Naive thymus-derived CD8-positive, alpha-beta T cell (primary cell): ENCODE measurements at places on chromosomes 7 and 10.

- H3K4me1 ChIP-seq, result no peaks in the 10 kb centered on the region
- H3K36me3 ChIP-seq, result no peaks in the 10 kb centered on the region
- DNase-seq, result no peak
- H3K4me3 ChIP-seq, result no peak overlapping the region
- H3K27ac ChIP-seq, result no peak overlapping the region
These were observed 120.9 kb upstream of the ZNF438 start for GRCh38 chr10:31152421-31153135.

DNA sequence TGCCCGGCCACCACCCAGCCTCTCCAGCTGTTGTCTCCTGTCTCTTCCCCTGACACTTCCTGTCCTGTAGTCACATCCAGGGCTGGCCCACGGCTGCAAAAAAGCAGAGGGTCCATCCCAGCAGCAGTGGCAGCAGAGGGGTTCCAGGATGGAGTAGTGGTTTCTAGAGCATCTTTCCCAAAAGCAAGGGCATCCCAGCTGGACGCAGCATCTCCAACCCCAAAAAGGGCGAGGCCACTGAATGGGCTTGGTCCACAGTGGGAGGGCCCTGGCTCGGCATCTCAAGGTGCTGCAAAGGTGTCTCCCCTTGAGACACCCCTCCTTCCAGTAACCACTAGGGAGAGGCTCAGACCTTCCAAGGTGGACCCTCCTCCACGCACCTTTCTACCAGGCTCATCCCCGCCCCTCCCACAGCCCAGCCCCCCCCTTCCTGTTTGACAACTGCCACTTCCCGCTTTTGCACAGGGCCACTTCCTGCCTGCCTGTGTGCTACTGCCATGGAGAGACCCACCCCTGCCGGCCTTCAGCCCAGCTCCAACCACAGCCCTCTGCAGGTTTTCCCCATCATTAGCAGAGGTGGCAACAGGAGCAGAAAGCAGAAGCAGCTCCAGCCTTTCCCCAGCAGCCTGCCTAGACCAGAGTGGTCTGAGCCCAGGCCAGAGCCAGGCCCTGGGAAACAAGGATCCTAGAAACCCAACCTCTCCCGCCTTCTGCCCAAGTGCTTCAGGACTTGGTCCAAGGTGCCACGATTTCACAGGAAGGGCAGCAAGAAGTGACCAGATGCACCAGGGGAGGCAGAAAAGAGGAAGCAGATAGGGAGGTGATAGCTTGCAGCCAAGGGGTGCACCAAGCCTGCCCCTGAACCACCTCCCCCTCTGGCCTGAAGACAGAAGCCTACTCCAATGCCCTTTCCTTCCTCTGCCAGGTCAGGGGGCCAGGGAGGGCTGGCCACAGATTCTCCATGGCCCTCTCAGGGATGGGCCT is 8.6 kb downstream of the CAMK2G start:
- H3K27me3 ChIP-seq, result no peaks in the 10 kb centered on the region
- peaks cover 7% of the 10 kb centered on the region for H3K36me3 ChIP-seq

DNA sequence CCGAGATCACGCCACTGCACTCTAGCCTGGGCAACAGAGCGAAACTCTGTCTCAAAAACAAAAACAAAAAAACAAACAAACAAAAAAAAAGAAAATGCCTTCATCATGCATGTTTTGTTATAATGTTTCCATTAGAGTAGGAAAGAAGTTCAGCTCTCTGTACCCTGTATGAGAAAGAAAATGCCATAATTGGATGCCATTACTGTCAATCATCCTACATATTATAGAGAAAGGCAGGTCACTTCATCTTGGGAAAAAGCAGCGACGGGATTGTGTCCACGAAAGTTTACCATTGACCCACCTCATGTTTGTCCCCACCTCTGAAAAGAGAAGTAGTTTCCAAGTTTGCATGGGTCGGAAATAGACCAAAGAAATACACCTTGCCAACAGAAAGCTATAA is 33.8 kb downstream of the SEC61G start:
- H3K27ac ChIP-seq, result no peak overlapping the region
- H3K4me3 ChIP-seq, result no peak overlapping the region
- DNase-seq, result no peak
- H3K36me3 ChIP-seq, result no peaks in the 10 kb centered on the region
- H3K4me1 ChIP-seq, result no peaks in the 10 kb centered on the region

GRCh38 chr7:149719912-149720335 is 53.5 kb downstream of the ZNF467 start:
- H3K36me3 ChIP-seq, result peaks cover 6% of the 10 kb centered on the region
- no peaks in the 10 kb centered on the region for H3K27me3 ChIP-seq
- H3K27ac ChIP-seq, result no peak overlapping the region
- H3K4me1 ChIP-seq, result peaks cover 19% of the 10 kb centered on the region
- H3K4me3 ChIP-seq, result no peak overlapping the region

DNA sequence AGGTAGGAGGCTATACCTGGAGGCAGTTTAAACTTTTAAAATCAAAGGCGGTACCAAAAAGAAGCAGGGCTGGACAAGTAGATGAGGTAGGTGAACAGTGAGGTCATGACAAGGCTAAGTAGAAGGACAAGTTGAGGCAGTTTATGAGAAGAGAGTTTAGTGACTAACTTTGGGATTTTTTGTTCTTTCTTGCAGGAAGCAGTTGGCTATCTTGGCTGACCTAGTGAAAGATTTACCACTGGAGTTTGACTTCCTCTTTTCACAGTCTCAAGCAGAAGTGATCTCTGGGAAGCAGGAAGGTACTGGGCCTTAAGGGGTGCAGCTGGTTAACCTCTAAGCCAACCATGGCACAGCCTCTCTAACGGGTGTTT is 26.3 kb downstream of the ENTPD7 start:
- no peak overlapping the region for H3K27ac ChIP-seq
- H3K36me3 ChIP-seq, result peaks cover 17% of the 10 kb centered on the region
- no peaks in the 10 kb centered on the region for H3K4me1 ChIP-seq

DNA sequence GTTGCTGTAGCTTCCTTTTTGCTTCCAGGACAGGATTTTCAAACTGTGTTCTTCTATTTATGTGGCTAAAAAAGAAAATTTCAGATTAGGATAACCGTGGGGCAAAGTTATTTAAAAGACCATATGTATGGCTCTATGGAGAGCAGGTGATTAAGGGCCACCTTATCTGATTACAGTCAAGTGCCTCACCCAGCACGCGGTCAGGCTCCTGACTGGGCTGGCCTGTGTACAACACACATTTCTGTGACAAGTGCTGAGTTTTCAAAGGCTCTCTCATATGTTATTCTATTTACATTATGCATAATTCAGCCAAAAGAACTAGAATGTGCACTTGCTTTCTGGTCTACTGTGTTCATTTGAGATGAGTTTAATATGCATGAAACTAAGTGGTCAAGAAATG is 547.4 kb downstream of the PHTF2 start:
- H3K36me3 ChIP-seq, result no peaks in the 10 kb centered on the region
- no peak overlapping the region for H3K27ac ChIP-seq
- no peak overlapping the region for H3K4me3 ChIP-seq
- H3K4me1 ChIP-seq, result no peaks in the 10 kb centered on the region

DNA sequence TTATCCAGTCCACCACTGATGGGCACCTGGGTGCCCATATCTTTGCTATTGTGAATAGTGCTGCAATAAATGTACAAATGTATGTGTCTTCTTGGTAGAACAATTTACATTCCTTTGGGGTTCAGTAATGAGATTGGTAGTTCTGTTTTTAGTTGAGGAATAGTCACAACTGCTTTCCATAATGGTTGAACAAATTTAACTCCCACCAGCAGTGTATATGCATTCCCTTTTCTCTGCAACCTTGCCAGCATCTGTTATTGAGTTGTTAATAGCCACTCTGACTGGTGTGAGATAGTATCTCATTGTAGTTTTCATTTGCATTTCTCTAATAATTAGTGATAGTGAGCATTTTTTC is 27.8 kb downstream of the COA1 start:
- DNase-seq, result no peak
- peaks cover 56% of the 10 kb centered on the region for H3K4me1 ChIP-seq
- H3K27ac ChIP-seq, result peak overlapping the region; percentile 81
- H3K27me3 ChIP-seq, result no peaks in the 10 kb centered on the region
- H3K4me3 ChIP-seq, result no peak overlapping the region
- peaks cover 8% of the 10 kb centered on the region for H3K36me3 ChIP-seq

- H3K27ac ChIP-seq, result no peak overlapping the region
- no peaks in the 10 kb centered on the region for H3K27me3 ChIP-seq
These were observed 49.0 kb downstream of the CCDC71L start for GRCh38 chr7:106611911-106612310.

- no peaks in the 10 kb centered on the region for H3K36me3 ChIP-seq
- H3K4me3 ChIP-seq, result no peak overlapping the region
- H3K27me3 ChIP-seq, result no peaks in the 10 kb centered on the region
These were observed 51.3 kb downstream of the PRTFDC1 start for GRCh38 chr10:24900888-24901685.

GRCh38 chr7:30757342-30757692 is 5.4 kb downstream of the INMT start:
- no peak overlapping the region for H3K4me3 ChIP-seq
- no peak for DNase-seq
- H3K4me1 ChIP-seq, result no peaks in the 10 kb centered on the region
- H3K36me3 ChIP-seq, result no peaks in the 10 kb centered on the region
- no peak overlapping the region for H3K27ac ChIP-seq

GRCh38 chr7:120064565-120064964 is 208.4 kb upstream of the KCND2 start:
- H3K36me3 ChIP-seq, result no peaks in the 10 kb centered on the region
- DNase-seq, result no peak
- no peak overlapping the region for H3K4me3 ChIP-seq
- H3K27ac ChIP-seq, result no peak overlapping the region

DNA sequence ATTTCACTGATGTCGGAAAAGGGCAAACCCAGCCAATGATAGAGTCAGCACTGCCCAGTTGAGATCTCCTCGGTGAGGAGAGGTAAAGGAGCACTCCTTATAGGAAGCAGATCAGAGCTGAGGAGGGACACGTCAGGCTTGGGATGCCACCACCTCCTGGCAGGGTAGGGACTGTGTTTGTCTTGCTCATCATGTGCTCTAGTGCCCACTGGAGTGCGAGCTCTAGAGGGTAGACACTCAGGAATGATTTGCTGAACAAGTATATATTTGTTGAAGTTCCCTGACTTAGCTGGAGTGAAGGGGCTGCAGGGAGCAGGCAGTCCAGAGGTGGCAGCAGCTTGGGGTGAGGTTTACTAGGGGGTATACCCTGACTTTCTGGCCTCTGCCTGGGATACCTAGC is 146.5 kb downstream of the NOC3L start:
- no peak overlapping the region for H3K27ac ChIP-seq
- no peaks in the 10 kb centered on the region for H3K36me3 ChIP-seq
- H3K4me1 ChIP-seq, result no peaks in the 10 kb centered on the region
- DNase-seq, result no peak

DNA sequence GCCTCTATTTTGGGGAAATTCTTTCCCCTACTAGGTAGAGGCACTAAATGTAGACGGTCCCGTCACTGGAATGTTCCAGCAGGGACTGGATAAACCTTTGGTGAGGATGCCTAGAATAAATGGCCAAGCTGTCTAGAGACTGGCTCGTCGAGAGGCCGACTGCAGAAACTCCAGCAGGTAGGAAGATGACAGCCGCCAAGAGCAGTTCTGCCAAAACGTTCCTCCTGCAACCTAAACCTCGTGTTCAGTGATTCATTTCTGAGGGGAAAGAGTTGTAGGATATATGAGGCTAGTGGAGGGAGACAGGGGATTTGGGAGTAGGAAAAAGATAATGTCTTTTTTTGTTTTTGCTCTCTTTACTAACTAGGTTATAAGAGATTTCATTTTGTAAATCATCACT is 184.7 kb upstream of the GDF10 start:
- H3K4me1 ChIP-seq, result peaks cover 6% of the 10 kb centered on the region
- H3K4me3 ChIP-seq, result no peak overlapping the region
- DNase-seq, result no peak

DNA sequence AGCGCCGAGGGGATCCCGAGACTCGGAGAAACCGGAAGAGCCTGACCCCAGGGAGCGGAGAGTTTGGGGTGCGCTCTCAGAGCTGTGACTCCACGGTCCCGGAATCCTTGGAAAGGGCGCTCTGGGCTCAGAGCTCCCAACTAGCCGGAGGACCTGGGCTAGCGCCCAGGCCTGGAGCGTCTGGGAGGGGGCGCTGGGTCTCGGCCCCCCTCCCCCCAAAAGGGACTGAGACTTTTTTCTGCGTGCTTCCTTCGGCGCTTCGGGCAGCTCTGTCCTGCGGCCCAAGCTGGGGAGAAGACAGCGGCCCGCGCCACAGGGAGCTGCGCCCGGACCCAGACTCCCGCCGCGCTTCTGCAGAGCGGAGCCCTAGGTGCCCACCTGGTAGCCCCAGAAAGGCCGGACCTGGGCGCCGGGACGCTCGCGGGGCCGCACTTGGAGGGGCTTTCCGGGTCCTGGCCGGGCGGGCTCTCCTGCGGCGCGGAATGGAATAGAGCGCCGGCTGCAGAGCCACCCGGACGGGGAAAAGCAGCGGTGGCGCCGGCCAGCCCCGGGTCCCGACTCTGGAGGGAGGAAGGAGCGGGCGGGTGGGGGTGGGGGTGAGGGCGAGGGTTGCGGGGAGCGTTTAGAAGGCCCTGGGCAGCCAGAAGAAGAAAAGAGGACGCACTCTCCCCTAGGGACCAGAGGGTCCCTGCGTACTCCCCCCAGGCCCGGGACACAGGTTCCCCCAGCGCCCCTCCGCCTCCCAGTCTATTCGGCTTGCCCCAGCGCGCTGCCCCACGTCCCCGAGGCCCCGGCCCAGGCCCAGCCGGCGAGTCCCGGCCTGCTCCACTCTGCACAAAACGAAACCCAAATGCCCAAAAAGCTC is 4.7 kb downstream of the ZNF503 start:
- peaks cover 62% of the 10 kb centered on the region for H3K27me3 ChIP-seq
- H3K4me3 ChIP-seq, result no peak overlapping the region
- H3K27ac ChIP-seq, result no peak overlapping the region
- H3K4me1 ChIP-seq, result peaks cover 10% of the 10 kb centered on the region

GRCh38 chr10:87867453-87867852 is 4.0 kb downstream of the PTEN start:
- peak overlapping the region; percentile 86 for H3K27ac ChIP-seq
- peaks cover 67% of the 10 kb centered on the region for H3K4me1 ChIP-seq
- H3K36me3 ChIP-seq, result peaks cover 7% of the 10 kb centered on the region
- peak overlapping the region; percentile 93 for H3K4me3 ChIP-seq
